Stimulated activated effector memory CD8-positive, alpha-beta T cell treated with anti-CD3 and anti-CD28 coated beads, Interleukin-12 subunit alpha, Interleukin-12 subunit beta, amount 100 ng/mL, for 72 hours (primary cell): ENCODE measurements at places on chromosomes 11 and 22.

DNA sequence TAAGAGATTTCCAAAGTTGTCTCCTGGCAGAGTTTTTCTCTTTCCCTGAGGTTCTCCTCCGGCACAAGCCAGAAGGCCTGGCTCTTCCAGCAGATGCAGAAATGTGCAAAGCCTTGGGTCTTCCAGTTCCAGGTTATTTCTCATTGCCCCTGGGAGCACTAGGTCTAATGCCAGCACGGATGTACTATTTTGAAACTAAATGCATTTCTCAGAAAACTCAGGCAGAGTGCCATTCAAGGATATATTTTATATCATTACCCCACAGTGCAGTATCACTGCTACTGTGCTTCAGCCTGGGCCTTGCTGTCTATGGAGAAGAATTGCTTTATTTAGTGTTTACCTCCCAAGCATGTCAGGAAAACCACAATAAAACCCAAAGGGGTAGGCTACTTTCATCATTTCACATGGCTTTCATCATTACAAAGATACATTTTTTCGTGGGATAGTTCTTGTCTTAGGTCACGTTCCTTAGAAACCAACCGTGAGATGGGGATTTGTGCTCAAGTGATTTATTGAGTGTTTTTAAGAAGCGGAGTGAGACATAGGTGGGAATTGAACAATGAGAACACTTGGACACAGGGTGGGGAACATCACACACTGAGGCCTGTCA lies 22.4 kb upstream of the FZD4 start:
- DNase-seq, result no peak

- no peak for DNase-seq
Observed at GRCh38 chr11:48079596-48079995, 99.2 kb downstream of the PTPRJ start.

DNA sequence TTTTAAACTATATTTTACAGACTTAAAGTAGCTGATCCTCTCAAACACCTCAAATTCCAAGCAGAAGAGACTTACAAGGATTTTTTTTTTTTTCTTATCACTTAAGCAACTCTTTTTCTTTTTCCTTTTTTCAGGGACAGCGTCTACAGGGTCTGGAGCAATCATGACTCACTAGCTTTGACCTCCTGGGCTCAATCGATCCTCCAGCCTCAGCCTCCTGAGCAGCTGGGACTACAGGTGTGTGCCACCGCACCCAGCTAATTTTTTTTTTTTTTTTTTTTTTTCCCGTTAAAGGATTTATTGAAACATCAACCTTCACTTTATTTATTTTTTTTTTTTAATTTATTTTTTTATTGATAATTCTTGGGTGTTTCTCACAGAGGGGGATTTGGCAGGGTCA lies 4.5 kb upstream of the MACROD1 start:
- DNase-seq, result no peak

- no peak for DNase-seq
Observed at GRCh38 chr22:46473021-46473779, 64.2 kb downstream of the CELSR1 start.

GRCh38 chr11:30635401-30635989 lies 49.3 kb upstream of the MPPED2 start:
- DNase-seq, result no peak

DNA sequence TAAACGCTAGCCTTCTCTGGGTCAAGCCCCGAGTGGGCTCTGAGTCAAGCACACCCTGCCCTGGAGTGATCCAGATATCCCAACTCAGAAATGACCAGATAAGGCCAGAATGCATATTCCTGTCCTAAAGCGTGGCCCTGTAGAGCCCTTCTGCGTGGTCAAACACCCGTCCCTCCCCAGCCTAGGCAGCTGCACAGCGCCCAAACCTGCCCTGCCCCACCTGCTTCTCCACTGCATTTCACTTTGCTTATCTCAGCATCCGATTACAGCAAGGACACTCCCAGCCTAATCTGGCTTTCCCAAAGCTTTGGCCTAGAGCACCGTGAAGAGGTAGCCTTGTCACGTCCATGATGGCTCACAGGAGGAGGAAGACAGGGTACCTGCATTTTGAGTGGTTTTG lies 11.9 kb upstream of the TMPRSS4 start:
- DNase-seq, result no peak

GRCh38 chr11:82756765-82757639 lies 23.3 kb upstream of the FAM181B start:
- DNase-seq, result no peak

- DNase-seq, result no peak
Observed at GRCh38 chr22:48432781-48433518, 1394.7 kb downstream of the BRD1 start.

GRCh38 chr11:93567401-93567895 lies 24.3 kb upstream of the SMCO4 start:
- no peak for DNase-seq

DNA sequence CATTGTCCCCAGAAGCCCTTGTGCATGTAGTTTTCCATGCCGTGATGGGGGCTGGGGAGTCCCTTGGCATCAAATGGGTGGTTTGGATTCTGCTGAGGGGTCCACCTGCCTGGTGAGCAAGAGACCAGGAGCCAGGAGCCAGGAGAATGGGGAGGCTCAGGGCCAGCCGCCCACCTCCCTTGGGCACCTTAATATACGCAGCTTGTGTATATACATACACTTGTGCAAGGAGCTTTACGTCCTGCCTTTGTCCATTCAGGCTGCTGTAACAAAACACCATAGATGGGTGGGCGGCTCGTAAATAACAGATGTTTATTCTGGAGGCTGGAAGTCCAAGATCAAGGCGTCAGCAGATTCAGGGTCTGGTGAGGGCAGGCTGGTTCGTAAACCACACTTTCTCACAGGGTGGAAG lies 62.5 kb downstream of the SMIM38 start:
- no peak for DNase-seq

GRCh38 chr22:48370508-48371325 lies 1457.0 kb downstream of the BRD1 start:
- DNase-seq, result no peak

DNA sequence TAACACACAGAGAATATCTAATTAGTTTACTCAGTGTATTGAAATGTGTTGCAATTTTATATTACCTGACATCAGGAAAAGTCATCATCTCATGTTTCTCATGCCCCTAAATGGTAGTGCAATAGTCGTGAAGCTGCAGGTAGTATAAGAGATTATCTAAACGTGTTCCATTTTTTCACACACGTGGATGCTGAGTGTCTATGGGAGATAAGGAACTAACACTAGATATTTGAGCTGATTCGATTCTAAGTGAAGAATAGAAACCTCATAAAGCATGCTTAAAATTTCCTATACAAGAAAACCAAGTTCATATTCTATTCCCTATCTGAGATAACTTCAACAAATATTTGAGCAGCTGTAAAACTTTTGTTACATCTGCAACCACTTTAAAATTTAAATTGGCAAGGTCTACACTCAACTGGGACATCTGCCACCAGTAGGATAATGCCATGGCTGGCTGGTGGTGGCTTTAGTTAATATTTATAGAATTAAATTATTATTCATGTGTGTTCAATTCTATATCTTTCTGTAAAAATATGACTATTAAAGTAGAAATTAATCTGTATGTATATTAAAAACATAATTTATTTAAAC lies 388.8 kb downstream of the LUZP2 start:
- DNase-seq, result no peak

DNA sequence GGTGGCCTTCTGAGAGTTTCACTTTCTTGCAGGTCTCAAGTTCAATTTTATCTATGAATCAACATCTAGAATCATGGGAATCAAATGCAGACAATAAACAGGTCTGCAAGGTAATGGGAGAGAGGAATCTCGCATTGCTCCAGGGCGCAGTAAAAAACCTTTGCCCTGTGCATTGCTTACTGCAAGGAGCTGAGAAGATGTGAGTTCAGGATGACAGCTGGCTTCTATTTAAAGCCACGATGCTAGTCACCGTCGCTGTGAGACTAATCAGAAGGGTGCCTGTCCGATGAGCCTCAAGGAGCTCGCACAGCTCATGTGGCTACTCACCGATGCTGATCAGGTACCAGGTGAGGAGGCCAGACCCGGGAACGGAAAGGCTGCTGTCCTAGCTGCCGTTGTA lies 30.2 kb upstream of the APOA1 start:
- DNase-seq, result no peak

DNA sequence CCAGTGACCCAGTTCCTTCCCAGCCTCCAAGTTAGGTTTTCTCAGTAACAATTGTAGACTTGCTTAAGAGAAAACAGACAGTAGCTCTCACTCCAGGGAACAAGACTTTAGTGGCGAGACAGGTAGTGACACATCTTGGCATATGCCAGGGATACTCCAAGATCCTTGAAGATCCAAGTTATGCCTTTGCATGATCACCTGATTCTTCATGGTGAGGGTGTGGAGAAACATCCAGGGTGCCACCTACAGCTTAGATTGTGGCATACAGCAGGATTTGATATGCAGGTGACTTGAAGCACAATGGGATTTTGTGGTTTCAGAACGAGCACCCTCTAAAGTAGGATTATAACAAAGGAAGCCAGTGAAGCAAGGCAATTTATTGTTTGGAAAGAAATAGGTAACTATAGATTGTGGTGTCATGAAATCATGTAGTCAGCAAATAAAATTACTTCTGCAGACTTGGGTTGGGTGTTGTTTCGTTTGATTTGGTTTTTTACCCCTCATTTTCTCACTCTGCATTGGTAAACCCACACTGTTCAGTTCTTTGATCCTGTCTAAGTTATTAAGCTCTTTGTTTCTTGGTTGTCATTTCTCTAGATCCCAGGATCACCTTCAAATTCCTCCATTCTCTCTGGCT lies 9.2 kb downstream of the POU2AF3 start:
- DNase-seq, result no peak

DNA sequence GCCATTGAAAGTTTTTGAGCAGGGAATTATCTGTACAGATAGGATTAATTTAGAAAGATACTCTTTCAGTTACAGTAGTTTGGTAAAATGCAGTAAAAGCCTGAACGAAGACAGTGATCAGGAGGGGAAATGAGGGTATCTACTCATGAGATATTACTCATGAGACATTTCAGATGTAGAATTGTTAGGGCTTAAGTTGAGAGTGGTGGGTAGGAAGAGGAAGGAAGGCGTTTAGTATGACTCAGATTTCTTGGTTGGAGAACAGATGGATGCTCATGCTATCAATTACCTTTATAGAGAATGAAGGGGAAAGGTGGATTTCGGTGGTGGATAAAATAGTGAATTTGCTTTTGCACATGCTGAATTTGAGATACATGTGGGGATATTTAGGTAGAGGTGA lies 15.8 kb downstream of the CCDC81 start:
- no peak for DNase-seq
